ENCODE measurements at places on chromosomes 12 and 14.

DNA sequence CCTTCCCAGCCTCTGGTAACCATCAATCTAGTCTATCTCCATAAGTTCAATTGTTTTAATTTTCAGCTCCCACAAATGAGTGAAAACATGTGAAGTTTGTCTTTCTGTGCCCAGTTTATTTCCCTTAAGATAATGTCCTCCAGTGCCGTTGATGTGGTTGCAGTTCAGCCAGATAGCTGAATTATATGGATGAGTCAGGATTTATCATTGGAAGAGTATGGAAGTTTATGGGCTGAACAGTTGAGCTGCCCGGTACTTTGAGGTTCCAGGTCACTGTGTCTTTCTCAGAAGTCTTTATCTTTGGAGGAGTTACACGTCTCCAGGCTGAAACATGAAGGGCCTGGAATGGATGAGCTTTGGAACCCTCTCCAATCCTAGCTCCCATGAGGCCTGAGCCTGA, 120.1 kb downstream of the ASCL4 start:
- no peak for DNase-seq

GRCh38 chr12:108333898-108334699, 5.0 kb downstream of the CMKLR1 start:
- DNase-seq, result no peak

DNA sequence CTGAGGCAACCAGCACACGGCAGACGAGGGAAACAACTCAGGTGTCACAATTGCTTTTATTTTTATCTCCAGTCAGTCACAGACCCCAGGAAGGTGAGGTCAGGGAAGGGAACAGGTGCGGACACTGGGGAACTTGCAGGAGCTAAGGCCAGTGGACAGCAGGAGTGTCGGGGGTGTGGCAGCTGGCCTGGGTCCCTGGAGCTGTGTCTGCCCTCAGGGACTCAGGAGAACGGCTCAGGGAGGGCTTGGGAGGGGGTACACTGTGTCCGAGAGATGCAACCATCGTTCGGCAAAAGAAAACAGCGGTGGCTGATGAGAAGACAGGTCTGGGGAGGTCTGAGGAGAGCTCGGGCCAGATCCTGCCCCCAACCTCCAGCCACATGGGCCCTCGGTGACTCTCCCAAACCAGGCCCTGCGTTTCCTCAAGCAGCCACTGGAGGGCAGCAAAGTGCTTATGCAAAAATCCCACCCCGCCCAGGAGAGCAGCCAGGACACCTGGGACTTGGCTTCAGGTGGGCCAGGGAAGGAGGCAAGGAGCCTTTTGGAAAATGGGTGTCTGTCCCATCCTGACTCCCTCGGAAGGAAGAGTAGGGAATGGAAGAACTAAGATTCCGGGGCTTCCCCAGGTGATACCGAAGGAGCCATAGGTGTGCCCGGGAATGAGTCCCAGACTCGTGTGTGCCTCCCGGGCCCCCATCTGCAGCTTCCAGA, 24.1 kb upstream of the BCDIN3D start:
- DNase-seq, result peak; percentile 82

DNA sequence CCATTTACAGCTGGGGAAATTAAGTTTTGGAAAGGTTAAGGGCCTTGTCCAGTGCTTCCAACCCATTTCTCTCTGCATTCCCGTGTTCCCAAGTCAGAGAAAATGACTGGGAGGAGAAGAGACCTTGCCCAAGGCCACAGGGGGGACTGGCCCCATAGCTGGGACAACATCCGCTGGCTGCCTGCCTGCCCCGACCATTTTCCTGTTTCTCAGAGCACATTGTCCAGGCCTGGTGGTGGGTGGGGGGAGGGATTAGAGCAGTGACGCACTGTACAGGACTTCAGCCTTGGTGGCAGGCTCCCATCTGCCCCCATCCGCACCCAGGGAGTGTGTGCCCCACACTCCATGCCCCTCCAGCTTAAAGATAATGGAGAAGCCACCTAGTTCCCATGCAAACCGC, 27.7 kb downstream of the DIO3 start:
- no peak for DNase-seq

GRCh38 chr14:92534932-92535643, 21.5 kb downstream of the RIN3 start:
- DNase-seq, result no peak

- no peak for DNase-seq
Measured at GRCh38 chr12:3538466-3539030, 47.5 kb downstream of the PRMT8 start.

GRCh38 chr12:124489915-124490583, 77.4 kb downstream of the NCOR2 start:
- DNase-seq, result no peak

- no peak for DNase-seq
Measured at GRCh38 chr12:7716381-7716780, 5.1 kb downstream of the DPPA3 start.

DNA sequence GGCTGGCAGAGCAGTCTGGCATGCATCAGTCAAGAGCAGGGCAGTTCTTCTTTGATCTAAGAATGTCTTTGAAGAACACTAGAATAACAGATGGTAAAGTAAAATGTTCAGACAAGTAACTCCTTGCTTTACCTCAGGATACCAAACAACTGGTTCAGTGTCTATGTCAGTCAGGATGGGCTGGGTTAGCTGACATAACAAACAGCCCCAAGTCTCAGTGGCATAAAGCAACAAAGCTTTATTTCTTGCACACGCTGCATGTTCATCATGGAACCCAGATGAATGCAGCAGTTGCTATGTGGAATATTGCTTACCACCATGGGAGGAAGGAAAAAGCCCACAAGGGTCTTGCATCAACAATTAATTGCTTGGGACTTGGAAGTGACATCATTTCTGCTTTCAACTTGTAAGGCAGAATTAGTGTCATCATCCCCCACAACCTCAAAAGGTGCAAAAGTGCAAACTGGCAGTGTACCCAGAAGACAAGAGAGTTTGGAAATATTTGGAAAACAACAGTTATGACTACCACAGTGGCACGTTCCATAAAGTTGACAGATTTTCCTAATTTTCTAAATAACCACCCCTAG, 21.2 kb downstream of the GPRC5D start:
- no peak for DNase-seq

- no peak for DNase-seq
Measured at GRCh38 chr12:106493531-106493930, 89.3 kb upstream of the RFX4 start.

DNA sequence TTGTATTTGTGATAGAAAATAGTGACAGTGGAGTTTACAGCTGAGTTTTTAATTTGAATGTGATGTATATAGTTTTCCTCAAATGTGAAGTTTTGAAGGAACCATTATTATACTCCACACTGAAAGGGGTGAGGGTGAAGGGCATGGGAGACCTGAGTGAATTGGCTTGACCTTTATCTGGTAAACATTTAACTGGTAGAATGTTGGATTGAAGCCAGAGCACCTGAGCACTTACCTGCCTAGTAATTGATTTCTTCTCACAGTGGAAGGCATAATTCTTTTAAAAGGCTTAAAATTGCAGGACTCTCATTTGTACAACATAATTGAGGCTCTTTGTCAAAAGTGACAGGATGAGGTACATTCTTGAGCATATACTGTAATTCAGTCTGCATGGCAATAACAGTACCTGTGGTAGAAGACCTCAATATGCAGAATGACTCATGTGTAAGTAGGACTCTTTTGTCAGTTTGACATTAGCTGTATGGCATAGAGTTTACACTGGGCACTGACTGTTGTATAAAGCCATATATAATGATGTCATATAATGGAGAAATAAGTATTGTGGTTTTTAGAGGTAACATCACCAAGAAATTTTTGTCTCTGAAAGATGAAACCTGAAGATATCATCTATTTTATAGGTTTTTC, 309.6 kb downstream of the TMTC2 start:
- DNase-seq, result no peak

GRCh38 chr12:5905757-5906156, 39.3 kb downstream of the ANO2 start:
- no peak for DNase-seq

- DNase-seq, result no peak
Measured at GRCh38 chr14:77961847-77962580, 162.1 kb downstream of the ADCK1 start.

DNA sequence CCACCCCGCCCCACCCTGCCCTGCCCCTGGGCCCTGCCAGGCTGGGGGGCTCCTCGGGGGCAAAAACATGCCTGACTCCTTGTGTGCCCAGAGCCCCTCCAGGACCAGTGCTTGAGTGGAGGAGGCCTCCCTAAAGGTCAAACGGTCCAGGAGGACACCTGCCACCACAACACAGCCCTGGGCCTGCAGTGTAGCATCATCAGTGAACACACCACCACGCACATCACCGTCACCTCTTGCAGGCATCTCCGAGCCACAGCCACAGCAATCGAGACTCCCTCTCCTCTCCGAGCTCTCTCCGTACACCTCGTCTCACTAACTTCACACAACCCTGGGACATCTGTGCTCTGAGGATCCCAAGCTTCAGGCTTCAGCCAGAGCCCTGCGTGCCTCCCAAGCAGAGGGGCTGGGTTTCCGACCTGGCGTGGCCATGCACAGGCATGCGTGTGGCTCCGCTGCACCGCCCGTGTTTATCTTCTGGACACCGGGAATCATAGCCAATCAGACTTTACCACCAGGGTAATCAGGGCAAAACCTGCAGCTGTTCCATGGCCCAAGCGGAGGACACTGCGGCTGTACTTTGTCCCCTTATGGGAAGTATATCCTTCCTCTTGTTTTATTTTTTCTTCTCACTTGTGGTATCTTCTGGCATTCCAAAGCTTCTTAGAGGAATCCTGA, 6.2 kb upstream of the DIO3 start:
- DNase-seq, result no peak

- DNase-seq, result no peak
Measured at GRCh38 chr14:56124327-56124726, 6.1 kb downstream of the PELI2 start.

DNA sequence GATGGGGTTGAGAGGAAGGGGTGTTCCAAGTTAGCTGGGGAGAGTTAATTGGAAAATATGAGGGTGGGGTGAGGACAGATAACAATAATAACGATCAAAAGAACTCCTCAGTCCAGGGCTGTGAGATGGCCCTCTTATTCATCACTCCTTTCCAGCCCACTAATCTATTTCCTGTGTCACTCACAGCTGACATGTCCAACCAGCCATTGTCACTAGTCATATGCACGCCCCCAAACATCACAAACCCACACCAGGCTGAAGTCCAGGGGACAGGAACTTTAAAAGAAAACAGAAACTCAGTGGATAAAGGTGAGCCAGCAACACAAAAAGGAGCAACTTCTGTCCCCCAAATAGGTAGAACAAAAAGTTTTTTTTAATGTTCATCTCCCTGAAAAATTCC, 911 bp downstream of the CALCOCO1 start:
- DNase-seq, result no peak

GRCh38 chr12:7787574-7788293, 1.5 kb upstream of the NANOG start:
- DNase-seq, result no peak

DNA sequence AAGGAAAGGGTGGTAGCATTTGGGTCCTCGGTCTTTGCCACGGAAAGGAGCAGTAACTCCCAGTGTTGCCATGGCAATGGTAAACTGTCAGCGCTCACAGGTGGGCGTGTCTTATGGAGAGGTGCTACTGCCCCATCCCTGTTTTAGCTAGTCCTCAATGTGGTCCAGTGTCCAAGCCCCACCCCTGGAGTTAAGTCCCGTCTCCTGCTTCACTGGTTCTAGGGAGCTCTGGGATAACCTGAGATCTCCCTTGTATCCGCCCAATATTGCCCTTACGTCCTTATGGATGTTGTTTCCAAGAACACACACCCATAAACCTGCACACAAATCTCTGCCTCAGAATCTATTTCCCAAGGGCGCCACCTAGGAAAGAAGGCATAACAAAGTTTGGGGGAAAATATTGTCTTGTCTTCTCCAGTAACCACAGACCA, 64.2 kb downstream of the SPRING1 start:
- DNase-seq, result peak; percentile 12

DNA sequence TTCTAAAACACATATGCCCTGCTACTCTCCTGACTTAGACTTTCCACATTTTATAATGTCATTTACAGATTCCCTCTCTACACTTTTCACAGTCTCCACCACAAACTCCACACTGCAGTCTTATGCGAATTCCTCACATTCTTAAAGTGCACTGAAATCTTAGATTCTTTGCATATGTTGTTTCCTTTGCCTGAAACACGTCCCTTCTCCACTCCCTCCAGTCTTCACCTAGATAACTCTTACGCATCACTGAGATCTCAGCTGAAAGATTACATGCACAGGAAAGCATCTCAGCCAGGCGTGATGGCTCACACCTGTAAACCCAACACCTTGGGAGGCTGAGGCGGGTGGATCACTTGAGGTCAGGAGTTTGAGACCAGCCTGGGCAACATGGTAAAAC, 3.8 kb upstream of the ARHGAP9 start:
- DNase-seq, result no peak

DNA sequence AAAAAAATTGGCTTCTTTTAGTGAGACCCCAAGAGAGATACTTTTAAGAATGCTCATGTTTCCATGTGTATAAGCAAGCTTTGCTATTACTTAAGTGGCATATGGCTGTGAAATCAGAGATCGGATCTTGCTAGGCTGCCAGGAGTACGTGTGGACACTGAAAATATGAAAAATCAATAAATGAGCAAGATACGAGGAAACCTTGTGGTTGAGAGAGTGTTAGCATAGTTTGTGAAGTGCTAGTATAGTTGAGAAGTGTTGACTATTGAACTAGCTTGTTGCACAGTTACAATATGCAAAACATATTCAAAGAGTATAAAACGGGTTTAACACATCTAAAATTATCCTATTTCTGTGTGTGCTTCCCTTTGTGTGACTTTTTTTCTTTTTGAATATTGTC, 230.9 kb upstream of the NOVA1 start:
- DNase-seq, result no peak

DNA sequence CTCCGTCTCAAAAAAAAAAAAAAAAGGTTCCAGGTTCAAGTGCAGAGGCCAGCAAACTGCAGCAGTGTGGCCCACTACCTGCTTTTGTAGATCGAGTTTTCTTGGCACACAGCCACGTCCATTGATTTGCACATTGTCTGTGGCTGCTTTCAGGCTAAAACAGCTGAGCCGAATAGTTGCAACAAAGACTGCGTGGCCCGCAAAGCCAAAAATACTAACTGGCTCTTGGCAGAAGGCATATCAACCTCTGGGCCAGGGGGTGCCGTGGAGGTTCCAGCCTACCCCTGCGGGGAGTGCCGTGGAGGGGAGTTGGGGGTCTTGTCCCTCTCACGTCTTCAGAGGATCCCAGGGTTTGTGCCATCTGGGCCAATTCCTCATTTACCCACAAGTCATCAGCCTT, 170.1 kb downstream of the ADGRD1 start:
- no peak for DNase-seq

GRCh38 chr12:105799103-105799502, 339.7 kb downstream of the NUAK1 start:
- DNase-seq, result no peak

GRCh38 chr14:71430321-71430677, 501.9 kb upstream of the RGS6 start:
- DNase-seq, result no peak

GRCh38 chr14:77607741-77608302, 8.6 kb downstream of the SPTLC2 start:
- DNase-seq, result peak; percentile 21

- DNase-seq, result no peak
Measured at GRCh38 chr12:76449583-76449982, 101.4 kb upstream of the BBS10 start.

Data from stimulated activated naive CD8-positive, alpha-beta T cell treated with anti-CD3 and anti-CD28 coated beads, Interleukin-15, Interleukin-2, amounts not matched to agents 100 U/mL and 50 U/mL, for 24 hours (primary cell).